ENCODE measurements at places on chromosomes 1 and 21. TPM values are rescaled to one million over a fixed set of nuclear protein-coding genes. Genes with fewer than 3 reads are reported as not detected.

PDZK1IP1 gene
- not detected for total RNA-seq

FNBP1L gene
- 0.15 TPM for total RNA-seq

KCNK2 gene
- total RNA-seq: not detected

FAM110D gene
- not detected for total RNA-seq

FCRL2 gene
- total RNA-seq: not detected

NCMAP gene
- not detected for total RNA-seq

CYP4A22 gene
- not detected for total RNA-seq

ITLN1 gene
- total RNA-seq: not detected

AIRE gene
- 0.58 TPM for total RNA-seq
